ENCODE measurements at places on chromosomes 13 and 19.

GRCh38 chr19:33595783-33596182, 26.0 kb upstream of the CHST8 start:
- DNase-seq, result no peak

DNA sequence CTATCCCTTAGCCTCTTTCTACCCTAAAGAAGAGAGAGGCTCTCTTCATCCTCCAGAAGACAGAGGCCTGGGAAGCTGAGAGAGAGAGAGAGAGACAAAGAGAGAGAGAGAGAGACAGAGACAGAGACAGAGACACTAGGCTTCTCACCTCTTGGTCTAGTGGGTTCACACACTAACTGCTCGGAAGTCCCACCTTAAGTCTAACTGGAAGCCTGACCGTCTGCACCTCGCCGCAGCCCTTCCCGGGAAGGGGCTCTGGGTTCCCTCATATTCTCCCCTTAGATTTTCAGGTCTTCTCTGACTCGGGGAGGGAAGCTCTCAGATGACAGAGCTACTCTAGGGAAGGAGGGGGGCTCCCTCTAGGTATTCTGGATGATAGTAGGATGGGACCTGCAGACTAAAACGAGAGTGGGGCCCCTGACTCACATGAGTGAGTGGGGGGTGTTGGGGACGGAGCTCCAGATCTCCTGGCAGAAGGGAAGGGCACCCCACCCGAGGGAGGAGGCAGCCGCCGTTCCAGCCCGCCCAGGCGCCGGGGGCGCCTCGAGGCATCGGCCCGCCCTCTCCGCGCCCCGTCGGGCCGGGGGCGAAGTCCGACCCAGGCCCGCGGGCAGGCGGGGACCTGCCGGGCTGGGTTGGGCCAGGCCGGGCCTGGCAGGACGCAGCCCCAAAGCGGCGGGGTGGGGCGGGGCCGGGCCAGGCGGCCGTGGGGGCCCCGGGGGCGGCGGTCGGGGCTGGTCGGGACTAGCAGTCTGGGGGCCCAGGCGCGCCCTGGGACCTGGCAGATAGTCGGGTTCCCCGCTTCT, 2.0 kb upstream of the JUNB start:
- DNase-seq, result no peak

GRCh38 chr13:110652231-110652730, 36.9 kb downstream of the NAXD start:
- no peak for DNase-seq

- DNase-seq, result no peak
Measured at GRCh38 chr19:54388802-54389139, 24.0 kb upstream of the LAIR1 start.

GRCh38 chr13:97880311-97880675, 73.2 kb upstream of the IPO5 start:
- no peak for DNase-seq

- DNase-seq, result no peak
Measured at GRCh38 chr19:55386493-55386971, 800 bp downstream of the RPL28 start.

GRCh38 chr19:57682226-57682766, 519 bp downstream of the ZNF551 start:
- no peak for DNase-seq

- no peak for DNase-seq
Measured at GRCh38 chr13:27076421-27076820, 95.2 kb downstream of the USP12 start.

- DNase-seq, result no peak
Measured at GRCh38 chr19:40547836-40548235, 28.8 kb upstream of the SHKBP1 start.

GRCh38 chr19:48841047-48841446, 4.8 kb upstream of the HSD17B14 start:
- DNase-seq, result no peak

DNA sequence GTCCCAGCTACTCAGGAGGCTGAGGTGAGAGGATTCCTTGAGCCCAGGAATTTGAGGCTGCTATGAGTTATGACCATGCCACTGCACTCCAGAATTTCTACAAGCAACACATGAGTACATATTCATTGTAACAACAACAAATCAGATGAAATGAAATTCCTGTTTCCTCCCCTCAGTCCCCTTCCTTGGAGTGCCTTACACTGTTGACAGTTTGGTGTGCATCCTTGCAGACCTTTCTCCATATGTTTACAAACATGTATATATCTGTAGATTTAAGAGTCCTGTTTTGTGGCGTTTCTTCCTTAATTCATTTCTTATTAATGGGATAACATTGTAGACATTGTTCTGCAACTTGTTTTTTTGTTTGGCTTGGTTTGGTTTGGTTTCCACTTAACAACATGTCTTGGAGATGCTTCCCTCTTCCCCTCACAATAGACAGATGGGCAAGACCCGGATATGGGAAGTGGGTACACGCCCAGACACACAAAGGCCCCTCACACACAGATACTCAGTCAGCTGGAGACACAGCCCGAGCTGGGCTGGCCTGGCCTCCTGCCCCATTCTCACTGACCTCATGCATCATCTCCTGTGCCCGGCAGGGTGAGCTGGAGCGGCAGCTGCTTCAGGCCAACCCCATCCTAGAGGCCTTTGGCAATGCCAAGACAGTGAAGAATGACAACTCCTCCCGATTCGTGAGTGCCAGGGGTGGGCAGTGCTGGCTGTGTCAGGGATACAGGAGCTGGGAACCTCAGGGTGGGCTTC, 21.7 kb downstream of the MYH14 start:
- no peak for DNase-seq

- no peak for DNase-seq
Measured at GRCh38 chr19:37098570-37098969, 20.3 kb downstream of the ZNF420 start.

- no peak for DNase-seq
Measured at GRCh38 chr13:94196413-94196812, 283.1 kb downstream of the DCT start.

DNA sequence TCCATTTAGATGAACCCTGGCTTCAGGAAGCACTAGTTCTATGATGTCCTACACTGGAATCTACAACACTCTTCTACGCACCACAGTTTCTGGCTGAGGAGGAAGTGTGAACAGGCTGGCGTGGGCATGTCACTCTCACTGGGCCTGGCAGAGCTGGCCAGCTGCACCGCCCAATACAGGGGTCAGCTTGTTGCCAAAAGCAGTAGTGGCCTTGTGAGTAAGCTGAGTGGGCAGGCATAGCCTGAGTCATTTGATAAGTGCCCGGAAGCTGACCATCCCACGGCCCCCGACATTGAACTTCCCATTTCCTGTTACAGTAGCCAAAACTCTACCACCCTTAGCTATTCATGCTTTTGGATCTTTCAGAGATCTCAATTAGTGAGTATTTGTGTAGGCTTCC, 240.9 kb upstream of the SERP2 start:
- DNase-seq, result no peak

- peak; percentile 68 for DNase-seq
Measured at GRCh38 chr19:56507446-56508289, at the start of gene ZNF471. Gene ZNF471, plus strand, starts transcription at chr19:56507855. Its CDS starts 3,717 bp downstream, at chr19:56511572.

DNA sequence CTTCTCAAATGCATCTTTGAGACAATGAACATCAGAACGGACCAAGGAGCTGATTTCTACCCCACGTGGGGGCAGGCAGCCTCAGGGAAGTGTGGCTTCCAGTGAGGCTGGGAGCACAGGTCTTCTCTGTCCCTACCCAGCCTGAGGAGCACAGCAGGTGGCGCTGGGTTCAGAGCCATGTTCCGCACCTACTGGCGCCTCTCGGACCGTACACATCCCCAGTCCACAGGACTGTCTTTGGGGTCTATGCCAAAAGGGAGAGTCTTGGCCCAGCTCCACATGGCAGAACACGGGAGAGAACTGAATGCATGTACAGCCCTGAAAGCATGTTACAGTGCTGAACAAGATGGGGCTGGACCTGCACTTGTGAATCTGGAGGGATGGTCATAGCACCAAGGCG, 22.6 kb downstream of the SUGP1 start:
- no peak for DNase-seq

- DNase-seq, result no peak
Measured at GRCh38 chr13:24207841-24208667, 47.5 kb downstream of the SPATA13 start.

DNA sequence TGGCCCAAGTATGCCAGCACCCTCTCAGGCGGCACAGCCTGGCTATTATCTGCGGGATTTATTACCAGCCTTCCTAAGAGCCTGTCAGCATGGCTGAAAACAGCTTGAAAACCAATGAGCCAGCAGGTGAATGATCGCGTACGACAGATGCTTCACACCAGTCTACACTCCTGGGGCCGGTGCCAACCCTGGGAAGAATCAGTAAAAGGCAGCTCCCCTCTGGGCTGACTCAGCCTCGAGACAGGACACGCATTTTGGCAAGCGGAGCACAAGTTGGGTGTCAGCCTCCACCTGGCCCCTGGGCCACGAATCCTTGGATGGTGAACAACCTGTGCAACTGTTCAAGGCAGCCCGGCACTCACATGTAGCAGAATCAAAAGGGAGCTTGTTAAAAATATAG, 15.6 kb downstream of the EMP3 start:
- no peak for DNase-seq

DNA sequence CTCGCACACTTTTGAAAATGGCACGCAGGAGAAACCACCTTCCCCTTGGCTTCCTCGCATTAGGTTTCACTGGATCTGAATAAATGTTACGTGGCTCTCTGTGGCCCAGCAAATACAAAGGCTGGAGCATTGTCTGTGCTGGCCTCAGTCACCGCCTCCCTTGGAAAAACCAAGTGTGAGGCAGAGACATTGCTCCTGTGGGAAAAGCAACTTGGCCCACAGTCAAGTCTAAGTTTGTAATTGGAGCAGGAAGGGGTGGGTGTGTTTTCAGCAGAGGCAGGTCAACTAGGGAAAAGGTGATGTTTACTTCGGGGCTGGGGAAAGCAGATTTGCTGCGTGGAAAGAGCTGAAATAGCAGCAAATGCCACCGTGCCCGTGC, 101.6 kb downstream of the IRS2 start:
- DNase-seq, result no peak

DNA sequence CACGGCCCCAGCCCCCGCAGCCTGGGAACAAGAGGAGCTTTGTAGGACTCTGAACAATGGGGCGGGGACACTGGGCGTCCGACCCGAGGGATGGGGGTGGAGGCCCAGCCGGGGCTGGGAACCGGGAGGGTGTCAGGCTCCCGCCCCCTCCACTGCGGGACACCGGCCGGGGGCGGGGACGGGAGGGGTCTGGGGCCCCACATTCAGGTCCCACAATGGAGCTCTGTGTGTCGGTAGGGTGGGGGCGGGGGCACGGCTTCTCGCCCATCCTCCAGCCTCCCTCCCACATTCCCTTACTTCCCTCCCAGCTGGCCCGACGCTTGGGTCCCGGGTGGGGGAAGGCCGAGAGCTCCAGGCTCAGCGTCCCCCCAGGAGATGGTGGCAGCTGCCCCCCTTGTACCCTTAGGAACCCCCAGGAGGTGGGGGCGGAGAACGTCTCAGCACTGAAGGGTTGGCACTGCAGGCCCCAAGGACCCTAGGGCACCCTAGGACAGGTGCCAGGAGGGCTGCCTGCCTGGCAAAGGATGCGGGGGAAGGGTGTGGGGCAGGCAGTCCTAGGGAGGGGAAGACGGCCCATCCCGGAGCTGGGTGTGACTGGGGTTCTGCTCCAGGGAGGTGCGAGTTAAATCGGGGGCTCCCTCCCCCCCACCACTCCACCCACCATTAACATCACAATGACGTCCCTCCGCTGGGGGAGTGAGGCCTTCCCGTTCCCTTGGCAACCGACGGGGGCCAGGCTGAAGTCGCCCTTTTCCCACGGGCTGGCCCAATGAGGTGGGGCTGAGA, 5.3 kb downstream of the TTYH1 start:
- DNase-seq, result no peak

DNA sequence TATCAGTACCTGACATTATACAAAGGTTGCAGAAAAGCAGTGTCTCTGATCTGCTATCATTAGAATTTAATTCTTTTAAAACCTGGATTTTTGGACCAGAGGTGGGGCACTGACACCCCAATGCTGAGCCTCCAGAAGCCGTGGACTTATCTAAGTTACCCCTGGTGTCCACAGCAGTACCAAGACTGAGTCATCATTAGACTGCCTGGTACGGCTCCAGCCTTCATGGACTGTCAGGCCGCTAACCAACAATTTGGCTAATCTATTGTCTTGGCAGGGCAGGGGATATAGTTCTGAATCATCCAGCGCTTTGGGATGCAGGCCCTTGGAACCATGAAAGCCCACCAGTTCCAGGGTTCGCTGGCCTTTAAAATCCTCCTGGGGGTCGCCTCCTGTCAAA, 78.3 kb downstream of the TSHZ3 start:
- DNase-seq, result no peak

- DNase-seq, result no peak
Measured at GRCh38 chr19:33329736-33330135, 27.4 kb upstream of the CEBPA start.

- no peak for DNase-seq
Measured at GRCh38 chr13:78816154-78816553, 157.2 kb upstream of the OBI1 start.
